Tibial artery (tissue), 4 donors: ENCODE measurements at places on chromosomes 16 and 17.

GRCh38 chr17:65374966-65375365 is 186.5 kb downstream of the AXIN2 start:
- no peak for DNase-seq
- no peaks in the 10 kb centered on the region for H3K36me3 ChIP-seq
- no peak overlapping the region for H3K4me3 ChIP-seq
- peaks cover 21% of the 10 kb centered on the region for H3K27me3 ChIP-seq
- no peak overlapping the region for H3K27ac ChIP-seq

DNA sequence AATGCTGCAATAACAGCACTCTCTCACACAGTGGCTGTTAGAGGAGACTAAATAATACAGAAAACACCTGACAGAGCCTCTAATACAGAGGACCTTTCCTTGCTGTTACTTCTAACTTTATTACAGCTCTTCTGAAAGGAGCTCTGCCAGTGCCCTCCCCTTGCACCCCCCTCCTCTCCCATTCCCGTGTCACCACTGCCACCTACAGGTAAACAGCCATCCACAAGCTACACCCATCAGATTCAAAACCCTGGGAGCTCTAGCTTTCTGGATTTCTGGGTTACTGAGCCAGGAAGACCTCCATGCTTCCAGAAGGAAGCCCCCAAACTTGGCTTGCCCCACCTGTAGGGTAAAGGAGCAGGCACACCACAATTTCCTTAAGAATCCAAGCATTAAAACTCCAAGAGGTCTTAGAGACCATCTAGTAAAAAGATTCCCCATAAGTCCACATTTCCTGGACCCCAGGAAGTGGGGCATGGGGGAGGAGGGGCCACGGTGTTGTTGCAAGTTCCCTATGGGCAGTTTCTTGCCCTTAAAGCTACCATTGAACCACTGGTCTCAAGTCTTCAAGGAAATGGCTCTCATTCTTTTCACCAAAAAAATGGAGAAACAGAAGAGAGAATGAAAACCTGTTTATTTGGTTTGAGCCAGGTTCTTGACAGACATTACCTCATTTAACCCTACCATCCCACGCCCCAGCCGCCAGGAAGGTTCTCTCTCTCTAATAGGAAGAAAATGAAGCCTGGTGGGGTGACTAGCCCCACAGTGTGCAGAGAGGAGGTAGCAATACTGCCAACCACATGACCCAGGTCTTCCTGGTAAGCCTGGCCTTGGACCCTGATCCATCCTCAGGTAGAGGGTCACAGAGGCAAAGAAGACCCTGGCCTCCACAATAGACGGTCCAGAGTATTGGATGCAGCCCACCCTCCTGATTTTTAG is 52.8 kb downstream of the TOM1L2 start:
- no peak overlapping the region for H3K4me3 ChIP-seq
- DNase-seq, result peak; percentile 82
- peaks cover 41% of the 10 kb centered on the region for H3K4me1 ChIP-seq
- no peak overlapping the region for H3K27ac ChIP-seq
- no peaks in the 10 kb centered on the region for H3K27me3 ChIP-seq

- peak overlapping the region; percentile 57 for H3K27ac ChIP-seq
- no peak for DNase-seq
- peaks cover 75% of the 10 kb centered on the region for H3K4me1 ChIP-seq
- peak overlapping the region; percentile 51 for H3K4me3 ChIP-seq
- H3K36me3 ChIP-seq, result no peaks in the 10 kb centered on the region
Measured at GRCh38 chr16:67165121-67166078, 855 bp downstream of the HSF4 start.

GRCh38 chr17:13490427-13490826 is 111.3 kb downstream of the HS3ST3A1 start:
- no peaks in the 10 kb centered on the region for H3K27me3 ChIP-seq
- no peaks in the 10 kb centered on the region for H3K36me3 ChIP-seq
- H3K4me3 ChIP-seq, result no peak overlapping the region
- H3K27ac ChIP-seq, result no peak overlapping the region
- no peak for DNase-seq

- peak overlapping the region; percentile 54 for H3K4me3 ChIP-seq
- H3K27me3 ChIP-seq, result no peaks in the 10 kb centered on the region
- peak overlapping the region; percentile 88 for H3K27ac ChIP-seq
- H3K4me1 ChIP-seq, result peaks cover 50% of the 10 kb centered on the region
- peak; percentile 74 for DNase-seq
Measured at GRCh38 chr17:57861000-57861789, 11.4 kb upstream of the MRPS23 start.

DNA sequence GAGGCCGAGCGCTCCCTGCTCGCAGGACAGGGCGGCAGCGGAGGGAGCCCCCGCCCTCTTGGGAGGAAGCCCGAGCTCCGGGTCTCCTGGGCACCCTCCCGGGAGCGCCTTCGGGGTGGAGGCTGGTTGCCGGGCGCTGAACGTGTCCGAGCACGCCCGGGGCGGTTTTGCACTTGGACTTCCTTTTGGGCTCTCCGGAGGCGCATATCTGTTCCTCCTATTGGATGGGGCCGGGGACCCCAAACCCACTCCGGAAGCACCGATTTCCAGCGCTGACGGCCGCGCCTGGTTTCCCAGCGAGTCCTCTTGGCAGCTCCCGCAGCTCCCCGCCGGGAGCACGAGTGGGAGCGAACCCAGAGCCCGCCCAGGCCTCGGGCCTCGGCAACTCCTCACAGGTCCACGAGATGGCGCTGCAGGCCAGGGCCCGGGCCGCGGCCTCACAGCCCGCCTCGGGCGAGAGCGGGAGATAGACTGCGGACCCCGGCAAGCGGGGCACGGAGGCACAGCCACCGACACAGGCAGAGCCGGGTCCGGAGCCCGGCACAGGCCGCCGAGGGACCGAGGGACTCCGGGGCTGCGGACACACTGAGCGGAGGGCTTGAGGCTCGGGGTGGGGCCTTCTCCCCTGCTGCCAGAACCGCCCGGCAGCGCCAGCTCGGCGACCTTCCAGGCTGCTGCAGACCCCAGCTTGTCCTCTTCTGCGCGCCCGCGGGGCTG is 12.7 kb downstream of the TBX2 start:
- peaks cover 9% of the 10 kb centered on the region for H3K36me3 ChIP-seq
- H3K4me1 ChIP-seq, result no peaks in the 10 kb centered on the region
- DNase-seq, result peak; percentile 70
- peak overlapping the region; percentile 98 for H3K27ac ChIP-seq
- peak overlapping the region; percentile 66 for H3K4me3 ChIP-seq

- no peaks in the 10 kb centered on the region for H3K36me3 ChIP-seq
- no peak overlapping the region for H3K4me3 ChIP-seq
- DNase-seq, result no peak
- H3K27me3 ChIP-seq, result no peaks in the 10 kb centered on the region
Measured at GRCh38 chr17:50614471-50615051, 20.1 kb upstream of the ABCC3 start.

DNA sequence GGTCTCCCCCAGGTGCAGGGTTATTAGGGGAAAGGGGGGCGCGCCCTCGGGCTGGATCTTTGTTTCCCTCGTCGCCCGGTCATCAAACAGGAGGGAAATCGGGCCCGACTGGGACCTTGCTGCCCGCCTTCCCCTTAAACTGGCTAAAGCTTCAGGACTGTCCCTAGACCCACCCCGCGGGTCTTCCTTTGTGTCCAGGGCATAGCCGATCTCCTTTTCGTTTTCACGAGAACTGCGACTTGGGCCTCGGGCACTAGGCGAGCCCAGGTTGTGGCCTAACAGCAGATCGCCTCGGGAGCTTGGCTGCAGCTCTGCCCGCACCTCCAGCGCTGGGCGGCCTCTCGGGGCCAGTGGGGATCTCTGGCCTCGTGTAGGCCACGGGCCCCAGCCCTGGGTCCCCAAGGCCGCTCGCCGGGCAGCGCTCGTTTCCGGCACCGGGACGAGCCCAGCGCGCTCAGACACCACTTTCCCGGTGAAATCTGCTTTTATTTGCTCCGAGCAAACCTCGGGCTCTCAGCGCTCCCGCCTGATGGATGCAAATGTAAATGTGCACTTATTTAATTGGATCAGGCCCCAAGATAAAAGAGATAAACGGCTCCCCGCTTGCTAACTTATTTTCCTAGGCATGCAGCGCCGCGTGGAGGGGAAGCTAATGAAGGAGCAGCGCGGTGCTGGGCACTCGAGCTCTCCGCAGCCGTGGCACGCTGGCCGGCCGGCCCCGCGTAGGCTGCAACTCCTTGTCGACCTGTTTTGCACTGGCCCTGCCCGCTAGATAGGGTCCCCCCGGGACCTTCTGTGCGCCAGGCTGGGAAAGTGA is 7.8 kb downstream of the IRX5 start:
- H3K36me3 ChIP-seq, result peaks cover 20% of the 10 kb centered on the region
- H3K4me1 ChIP-seq, result no peaks in the 10 kb centered on the region
- H3K4me3 ChIP-seq, result no peak overlapping the region
- no peak for DNase-seq
- no peak overlapping the region for H3K27ac ChIP-seq

DNA sequence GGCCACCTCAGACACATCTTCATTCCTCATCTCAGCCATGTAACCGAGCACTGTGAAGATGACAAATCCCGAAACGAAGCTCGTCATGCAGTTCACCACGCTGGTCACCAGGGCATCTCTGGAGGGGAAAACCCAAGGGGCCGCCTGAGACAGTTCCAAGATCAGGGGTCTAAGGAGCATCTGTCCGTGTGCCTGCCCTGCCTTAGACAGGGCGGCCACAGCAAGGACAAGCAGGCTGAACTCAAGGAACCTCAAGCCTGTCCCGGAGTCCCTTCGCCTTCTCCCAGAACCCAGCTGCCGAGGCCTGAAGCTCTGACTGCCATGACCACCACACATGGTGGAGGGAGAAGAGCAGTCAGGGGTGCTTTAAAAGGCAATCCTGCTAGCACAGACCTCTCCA is 22.7 kb downstream of the SLC6A4 start:
- no peaks in the 10 kb centered on the region for H3K27me3 ChIP-seq
- no peaks in the 10 kb centered on the region for H3K4me1 ChIP-seq
- no peak for DNase-seq
- no peaks in the 10 kb centered on the region for H3K36me3 ChIP-seq

GRCh38 chr16:66247516-66248481 is 118.7 kb upstream of the CDH5 start:
- H3K4me3 ChIP-seq, result no peak overlapping the region
- peak; percentile 86 for DNase-seq
- peak overlapping the region; percentile 28 for H3K27ac ChIP-seq
- H3K36me3 ChIP-seq, result no peaks in the 10 kb centered on the region
- H3K4me1 ChIP-seq, result peaks cover 13% of the 10 kb centered on the region

- H3K27me3 ChIP-seq, result no peaks in the 10 kb centered on the region
- H3K27ac ChIP-seq, result peak overlapping the region; percentile 36
- peaks cover 7% of the 10 kb centered on the region for H3K4me1 ChIP-seq
- no peak for DNase-seq
Measured at GRCh38 chr16:81445966-81446906, 1.6 kb downstream of the CMIP start.

DNA sequence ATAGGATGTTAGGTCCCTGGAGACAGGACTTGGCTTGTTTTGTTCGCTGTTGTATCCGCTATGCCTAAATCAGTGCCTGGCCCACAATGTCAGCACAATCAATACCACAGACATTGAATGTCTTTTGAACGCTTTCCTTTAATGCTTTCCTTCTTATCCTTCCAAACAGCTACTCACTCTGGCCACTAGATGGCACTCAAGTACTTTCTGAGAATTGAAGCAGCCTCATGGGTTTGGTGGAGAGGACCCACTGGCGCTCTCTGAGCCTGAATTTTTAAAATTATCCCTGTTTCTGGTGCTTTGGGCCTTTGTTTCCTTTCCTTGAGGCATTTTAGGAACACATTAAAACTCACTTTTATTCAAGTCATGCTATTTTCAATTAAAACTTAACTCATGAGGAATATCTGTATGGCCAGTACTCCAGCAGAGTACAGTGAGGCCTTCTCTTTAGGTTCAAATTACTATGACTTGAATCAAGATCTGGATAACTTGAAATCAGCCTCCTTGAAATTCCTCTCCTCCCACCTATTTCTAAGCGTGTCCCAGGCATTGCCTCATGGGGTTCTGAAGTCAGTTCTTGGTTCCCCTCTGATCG is 3.2 kb upstream of the NLRP1 start:
- no peak overlapping the region for H3K27ac ChIP-seq
- peaks cover 1% of the 10 kb centered on the region for H3K36me3 ChIP-seq
- peaks cover 4% of the 10 kb centered on the region for H3K27me3 ChIP-seq
- H3K4me1 ChIP-seq, result no peaks in the 10 kb centered on the region
- no peak for DNase-seq
- H3K4me3 ChIP-seq, result no peak overlapping the region

DNA sequence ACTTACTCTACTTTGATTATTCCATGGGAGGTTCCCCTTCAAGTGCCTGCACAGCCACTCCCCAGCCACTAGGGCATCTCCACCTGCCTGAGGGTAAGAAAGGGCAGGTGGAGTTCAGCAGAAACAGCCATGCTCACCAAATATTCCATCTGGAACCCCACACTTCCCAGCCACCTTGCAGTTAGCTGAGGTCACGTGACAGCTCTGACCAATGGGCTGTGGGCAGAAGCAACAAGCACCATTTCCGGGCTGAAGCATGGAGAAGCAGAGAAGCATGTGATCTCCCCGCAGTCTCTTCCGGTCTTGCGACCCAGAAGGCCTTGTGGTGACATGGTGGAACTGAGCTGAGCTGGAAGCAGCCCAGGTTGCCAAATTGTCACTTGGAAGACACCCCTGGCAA is 108.6 kb downstream of the CCT6B start:
- DNase-seq, result no peak
- no peaks in the 10 kb centered on the region for H3K36me3 ChIP-seq
- H3K27ac ChIP-seq, result no peak overlapping the region
- H3K4me3 ChIP-seq, result no peak overlapping the region
- H3K27me3 ChIP-seq, result no peaks in the 10 kb centered on the region

- DNase-seq, result peak; percentile 59
- peaks cover 47% of the 10 kb centered on the region for H3K36me3 ChIP-seq
- no peaks in the 10 kb centered on the region for H3K27me3 ChIP-seq
- H3K27ac ChIP-seq, result no peak overlapping the region
Measured at GRCh38 chr16:57994778-57995177, 5.7 kb downstream of the ZNF319 start.

DNA sequence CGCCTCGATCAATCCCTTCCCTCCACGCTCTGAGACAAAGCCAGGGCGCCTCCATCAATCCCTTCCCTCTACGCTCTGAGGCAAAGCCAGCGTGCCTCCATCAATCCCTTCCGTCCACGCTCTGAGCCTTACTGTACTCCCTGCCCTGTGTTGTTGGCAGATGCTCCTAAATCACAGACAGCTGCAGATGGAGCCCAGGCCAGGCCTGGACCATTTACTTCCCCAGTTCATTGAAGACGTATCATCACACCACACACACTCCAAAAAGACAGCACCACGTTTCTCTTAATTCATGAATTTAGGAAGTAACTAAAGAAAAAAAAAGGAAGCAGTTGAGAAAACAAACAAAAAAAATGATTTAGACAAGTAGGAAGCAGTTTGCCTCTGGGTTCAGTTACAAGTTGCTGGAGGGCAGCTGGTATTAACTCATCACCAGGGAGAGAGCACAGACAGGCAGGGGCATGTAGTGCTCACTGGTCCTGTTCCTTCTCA is 7.4 kb upstream of the CD300LD start:
- H3K27ac ChIP-seq, result no peak overlapping the region
- H3K4me3 ChIP-seq, result no peak overlapping the region
- H3K36me3 ChIP-seq, result no peaks in the 10 kb centered on the region

- H3K27me3 ChIP-seq, result no peaks in the 10 kb centered on the region
- H3K4me1 ChIP-seq, result no peaks in the 10 kb centered on the region
- H3K4me3 ChIP-seq, result no peak overlapping the region
- no peak for DNase-seq
- H3K27ac ChIP-seq, result no peak overlapping the region
Measured at GRCh38 chr16:83743241-83743640, 64.5 kb upstream of the HSBP1 start.
